ENCODE measurements at places on chromosomes 12 and 14. TPM values are rescaled to one million over a fixed set of nuclear protein-coding genes. Genes with fewer than 3 reads are reported as not detected.

The KRT4 gene
- 0.49 TPM for polyA plus RNA-seq

DNA sequence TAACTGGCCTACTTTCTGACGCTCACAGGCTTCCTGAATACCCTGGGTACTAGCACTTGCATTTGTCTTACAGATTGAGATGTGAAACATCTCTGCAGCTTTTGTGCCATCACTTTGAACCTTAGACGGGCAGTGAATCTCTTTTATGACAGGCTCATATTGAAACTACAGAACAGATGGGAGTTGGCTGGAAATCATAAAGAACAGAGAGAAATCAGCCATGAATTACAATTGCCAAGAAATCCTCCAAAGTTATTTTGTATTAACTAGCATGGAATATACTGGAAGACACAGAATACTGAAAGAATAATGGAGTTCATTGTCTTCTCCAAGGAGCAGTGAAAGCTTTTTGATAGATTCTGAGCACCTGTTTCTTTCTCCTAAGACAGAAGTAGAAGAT is 32.7 kb downstream of the MYF5 start:
- no peak for DNase-seq

DNA sequence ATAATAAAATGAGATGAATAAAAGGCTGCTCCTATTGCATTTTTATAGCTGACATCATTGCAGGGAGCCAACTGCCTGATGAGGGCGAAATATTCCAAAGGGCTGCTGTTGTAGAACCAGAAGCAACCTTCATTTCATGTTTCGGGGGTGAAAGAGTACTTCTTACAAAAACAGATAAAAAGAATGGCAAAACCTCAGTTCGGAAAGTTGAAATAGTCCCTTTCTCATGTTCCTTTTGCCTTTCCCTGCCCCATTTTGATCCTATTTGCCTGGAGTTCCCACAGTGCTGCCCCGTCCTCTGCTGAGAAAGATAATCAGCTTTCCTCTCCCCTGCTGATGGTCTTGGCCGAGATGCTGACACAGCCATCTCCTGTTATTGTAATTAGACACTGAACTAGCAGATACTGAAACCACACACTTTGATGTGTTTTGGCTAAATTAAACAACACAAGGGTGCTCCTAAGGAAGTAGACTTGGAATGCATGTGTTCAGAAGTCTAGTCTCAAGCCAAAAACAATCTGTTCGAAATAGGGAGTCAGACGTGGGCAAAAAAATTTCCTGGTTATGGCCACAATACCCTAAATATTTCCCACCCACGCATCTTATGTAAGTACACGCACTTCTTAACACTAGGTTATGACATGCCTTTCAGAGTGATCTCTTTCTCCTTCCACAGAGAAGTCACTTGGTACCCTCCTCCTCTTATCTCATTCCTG is 117.2 kb downstream of the PPM1H start:
- no peak for DNase-seq

GRCh38 chr14:74641601-74642391 is 29.8 kb upstream of the LTBP2 start:
- DNase-seq = no peak

DNA sequence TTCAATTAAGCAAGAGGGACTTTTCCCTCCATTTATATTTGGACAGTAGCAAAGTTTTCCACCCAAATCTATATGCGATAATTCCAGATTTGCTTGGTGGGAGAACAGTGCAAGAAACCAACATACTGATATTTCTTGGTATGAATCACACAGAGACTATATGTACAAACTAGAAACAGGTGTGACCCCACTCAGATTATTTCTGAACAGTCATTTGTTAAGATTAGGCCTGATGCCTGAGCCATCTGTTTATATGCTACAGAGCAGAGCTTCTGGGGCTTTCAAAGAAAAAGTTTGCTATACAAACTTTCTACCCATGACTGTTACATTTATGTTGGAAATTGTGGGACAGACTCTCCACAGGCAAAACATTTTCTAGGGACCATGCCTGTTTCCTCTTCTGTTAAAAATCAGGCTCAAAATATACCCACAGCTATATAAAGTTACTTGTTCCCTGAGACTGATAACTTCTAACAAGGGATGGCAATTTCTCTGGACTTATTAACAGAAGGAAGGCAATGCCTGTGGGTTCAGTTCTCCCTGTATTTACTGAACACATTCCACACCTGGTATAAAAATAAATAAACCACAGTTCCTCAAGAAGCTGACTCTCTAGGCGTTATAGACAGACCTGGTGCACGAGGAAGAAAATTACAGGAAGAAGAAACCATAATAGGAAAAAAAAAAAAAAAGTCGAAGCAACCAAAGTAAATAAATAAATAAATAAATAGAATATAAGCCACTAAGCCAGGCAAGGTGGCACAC is 8.0 kb downstream of the PTPN21 start:
- DNase-seq = no peak

GRCh38 chr14:86022031-86022629 is 492.2 kb downstream of the FLRT2 start:
- DNase-seq = no peak

The CCER1 gene
- not detected for polyA plus RNA-seq

GRCh38 chr12:4027412-4027811 is 154.2 kb upstream of the PARP11 start:
- no peak for DNase-seq

The DNAJC22 gene
- 6.5 TPM for polyA plus RNA-seq

The SLC16A7 gene
- 3.5 TPM for polyA plus RNA-seq

GRCh38 chr12:108358580-108358965 is 19.5 kb upstream of the CMKLR1 start:
- DNase-seq = no peak

All from left renal pelvis (tissue), 4 donors.